ENCODE measurements at places on chromosomes 2 and 18.

- DNase-seq = no peak
These were observed 5.2 kb downstream of the ANKRD53 start for GRCh38 chr2:70983506-70984227.

DNA sequence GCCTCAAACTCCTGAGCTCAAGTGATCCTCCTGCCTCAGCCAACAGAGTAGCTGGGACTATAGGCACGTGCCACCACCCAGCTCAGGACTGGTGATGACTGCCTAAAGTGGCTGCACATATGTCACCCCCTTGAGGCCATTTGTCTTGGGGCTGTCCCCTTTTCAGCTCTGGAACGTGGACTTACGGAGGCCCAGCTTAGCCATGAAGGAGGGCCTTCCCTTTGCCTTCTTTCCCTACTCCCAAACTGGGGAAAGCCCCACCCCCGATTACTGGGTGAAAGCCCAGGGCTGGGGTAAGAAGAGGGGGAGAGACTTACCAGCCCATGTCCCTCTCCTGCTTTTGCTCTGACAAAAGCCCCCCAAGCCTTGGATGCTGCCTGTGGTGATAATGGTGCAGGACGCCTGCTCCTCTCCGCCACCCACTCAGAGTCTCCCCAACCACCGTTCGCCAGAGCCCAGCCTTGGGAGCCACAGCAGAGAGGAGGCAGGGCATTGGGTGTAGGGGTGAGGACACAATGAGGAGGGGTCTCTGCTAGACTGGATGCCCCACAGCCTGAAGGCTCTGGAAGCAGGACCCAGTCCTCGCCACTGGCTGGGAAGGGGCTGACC lies 2.5 kb upstream of the DUSP2 start:
- DNase-seq = no peak

DNA sequence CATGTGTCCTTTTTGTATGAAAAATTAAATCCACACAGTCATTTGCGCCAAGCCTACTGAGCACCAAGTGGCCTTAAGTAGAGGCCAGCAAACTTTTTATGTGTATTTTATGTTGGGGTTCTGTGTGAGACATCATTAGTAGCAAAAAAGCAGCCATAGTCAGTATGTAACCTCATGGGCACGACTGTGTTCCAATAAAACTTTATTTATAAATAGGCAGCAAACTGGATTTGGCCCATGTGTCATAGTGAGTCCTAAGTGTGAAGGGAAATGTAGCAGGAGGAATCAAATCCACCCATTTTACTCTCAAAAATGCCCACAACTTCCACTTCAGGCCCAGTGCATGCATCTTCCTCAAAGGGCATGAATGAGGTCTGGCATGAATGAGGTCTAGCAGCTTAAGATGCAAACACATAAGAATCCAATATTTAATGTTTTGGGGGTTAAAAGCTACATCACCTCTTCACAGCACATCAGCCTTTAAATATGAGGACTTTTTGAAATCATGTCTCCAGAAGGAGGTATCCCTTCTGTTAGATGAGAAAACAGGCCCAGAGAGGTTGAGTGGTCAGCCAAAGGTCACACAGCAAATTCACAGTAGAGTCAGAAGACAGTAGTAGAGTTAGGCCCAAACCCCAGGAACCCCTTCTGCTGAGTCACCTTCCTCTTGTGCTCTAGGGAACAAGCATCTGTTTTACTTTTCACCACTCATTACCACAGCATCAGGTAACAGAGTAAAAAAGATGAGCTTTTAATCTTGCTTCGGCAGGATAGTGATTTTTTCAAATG lies 45.6 kb downstream of the MREG start:
- no peak for DNase-seq

DNA sequence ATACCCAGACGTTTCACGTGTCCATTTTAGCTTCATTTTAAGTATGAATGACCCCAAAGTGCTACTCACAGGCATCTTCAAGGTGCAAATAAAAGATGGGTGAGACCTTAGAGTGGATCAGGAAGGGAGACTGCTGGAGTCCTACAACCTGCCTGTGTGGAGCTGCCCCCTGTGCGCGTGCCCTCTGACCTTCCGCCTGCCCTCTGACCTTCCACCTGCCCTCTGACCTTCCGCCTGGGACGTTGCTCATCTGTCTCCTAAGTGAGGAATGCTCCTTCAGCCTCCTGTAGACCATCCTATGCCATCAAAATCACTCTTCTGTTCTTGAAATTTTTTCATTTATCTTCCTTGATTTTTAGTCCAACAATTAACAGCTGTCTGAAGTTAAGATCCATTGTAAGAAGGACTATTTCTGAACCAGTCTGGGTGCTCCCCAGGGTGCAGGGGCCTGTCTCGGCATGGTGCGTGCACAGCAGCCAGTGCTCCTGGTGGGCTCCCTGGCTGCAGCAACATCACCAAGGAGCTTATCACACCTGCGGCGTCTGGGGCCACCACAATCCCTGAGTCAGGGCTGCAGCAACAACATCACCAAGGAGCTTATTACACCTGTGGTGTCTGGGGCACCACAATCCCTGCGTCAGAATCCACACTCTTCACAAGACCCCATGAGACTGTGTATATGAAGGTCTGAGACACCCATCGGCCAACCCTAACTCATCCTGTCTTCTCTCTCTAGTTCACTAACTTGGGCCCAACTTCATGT lies 86.0 kb downstream of the TPO start:
- DNase-seq = no peak

DNA sequence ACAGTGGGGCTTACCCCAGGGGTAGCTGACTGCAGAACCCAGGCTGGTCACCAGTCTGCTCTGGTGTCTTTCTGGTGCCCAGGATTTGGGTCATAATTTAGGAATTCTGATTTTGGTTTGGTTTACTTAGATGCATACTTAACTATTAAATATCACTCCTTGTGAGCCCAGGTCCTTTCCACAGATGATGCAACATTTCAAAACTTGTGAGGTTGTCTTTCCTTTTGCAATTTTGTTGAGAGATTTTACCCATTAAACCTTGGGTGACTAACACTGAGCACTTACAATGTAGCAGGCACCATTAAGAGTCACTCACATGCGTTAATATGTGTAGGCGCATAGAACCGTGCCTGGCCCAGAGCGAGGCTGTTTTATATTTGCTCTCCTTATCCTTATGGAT lies 61.8 kb upstream of the RPL31 start:
- no peak for DNase-seq

Data from foreskin fibroblast (primary cell).